ENCODE measurements at places on chromosomes 3 and 15.
A peak's percentile ranks its signal among the peaks of the same experiment; 100 is the strongest.

DNA sequence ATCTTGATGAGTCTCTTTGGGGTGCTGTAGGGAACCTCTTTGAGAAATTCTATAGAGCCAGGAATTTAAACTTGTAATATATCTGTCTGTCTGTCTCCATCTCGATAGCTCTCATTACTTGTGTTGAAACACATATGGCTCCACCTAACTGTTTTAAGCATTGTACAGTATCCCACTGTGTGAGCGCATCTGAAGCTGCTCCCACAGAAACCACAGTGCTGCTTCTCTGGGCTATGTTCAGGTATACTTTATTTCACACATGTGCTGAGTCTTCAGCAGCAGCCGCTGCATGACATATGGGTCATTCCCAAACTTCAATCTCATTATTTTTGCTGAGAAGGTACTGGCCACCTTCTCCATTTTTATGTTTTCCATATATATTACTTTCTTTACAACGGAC lies 63.9 kb downstream of the MCTP2 start:
- DNase-seq, result no peak

DNA sequence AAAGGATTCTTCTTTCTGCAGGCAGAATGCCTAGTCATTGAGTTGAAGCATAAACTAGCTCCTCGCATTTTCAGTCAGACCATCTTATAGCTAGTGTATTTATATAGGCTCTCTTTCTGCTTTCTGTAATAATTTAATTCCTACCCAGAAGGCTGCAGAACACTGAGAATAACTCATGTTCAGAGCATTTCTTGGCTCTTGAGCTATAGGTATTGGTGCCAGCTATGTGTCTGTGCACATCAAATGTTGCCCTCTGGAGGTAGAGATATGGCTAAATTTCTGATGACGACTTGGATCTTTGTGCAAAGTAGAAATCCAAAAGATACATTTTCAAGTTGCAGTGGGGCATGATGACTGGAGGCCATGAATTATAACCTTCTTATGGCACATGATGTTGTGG lies 336.2 kb upstream of the TPM1 start:
- no peak for DNase-seq

- no peak for DNase-seq
These were observed 51.1 kb downstream of the MORC1 start for GRCh38 chr3:109066864-109067263.

DNA sequence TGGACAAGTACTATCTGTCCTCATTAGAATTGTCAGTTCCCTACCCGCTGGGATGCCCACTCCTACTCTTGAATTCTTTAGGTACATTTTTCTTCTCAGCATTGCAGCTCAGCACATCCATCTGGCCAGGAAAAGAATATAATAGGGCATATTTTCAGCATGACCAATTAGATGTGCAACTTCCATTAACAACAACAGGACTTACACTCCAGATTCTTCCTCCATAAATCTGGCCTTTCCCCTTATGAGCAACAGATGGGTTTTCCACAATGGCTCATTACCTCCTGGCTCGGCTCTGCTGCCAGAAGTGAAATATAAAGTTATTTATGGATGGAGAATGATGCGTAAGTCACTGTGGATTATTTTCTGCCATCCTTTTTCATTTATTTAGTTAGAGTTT lies 443.8 kb upstream of the TGFBR2 start:
- peak; percentile 83 for DNase-seq

GRCh38 chr3:64551697-64552096 lies 136.1 kb downstream of the ADAMTS9 start:
- DNase-seq, result no peak

- peak; percentile 77 for DNase-seq
These were observed 3.0 kb upstream of the RHO start for GRCh38 chr3:129525341-129525968.

DNA sequence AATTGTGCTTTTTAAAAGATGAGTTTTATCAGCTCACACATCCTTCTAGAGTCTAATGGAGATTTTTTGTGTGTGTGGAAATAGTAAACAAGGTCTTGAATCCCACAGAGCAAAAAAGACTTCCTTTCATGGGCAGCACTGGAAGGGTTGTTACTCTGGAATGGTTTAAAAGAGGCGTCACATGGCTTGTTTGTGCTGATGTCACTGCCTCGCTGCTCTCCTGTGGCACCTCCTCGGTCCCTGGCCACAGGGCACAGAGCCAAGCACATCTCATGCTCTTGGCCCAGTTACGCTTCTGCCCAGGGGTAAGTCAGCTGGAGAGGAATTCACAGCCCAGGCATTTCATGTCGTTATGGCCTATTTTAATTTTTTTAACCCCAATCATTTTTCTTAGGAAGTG lies 53.2 kb downstream of the PGPEP1L start:
- DNase-seq, result peak; percentile 78

- DNase-seq, result no peak
These were observed 296.6 kb downstream of the SUCLG2 start for GRCh38 chr3:67357610-67358458.

DNA sequence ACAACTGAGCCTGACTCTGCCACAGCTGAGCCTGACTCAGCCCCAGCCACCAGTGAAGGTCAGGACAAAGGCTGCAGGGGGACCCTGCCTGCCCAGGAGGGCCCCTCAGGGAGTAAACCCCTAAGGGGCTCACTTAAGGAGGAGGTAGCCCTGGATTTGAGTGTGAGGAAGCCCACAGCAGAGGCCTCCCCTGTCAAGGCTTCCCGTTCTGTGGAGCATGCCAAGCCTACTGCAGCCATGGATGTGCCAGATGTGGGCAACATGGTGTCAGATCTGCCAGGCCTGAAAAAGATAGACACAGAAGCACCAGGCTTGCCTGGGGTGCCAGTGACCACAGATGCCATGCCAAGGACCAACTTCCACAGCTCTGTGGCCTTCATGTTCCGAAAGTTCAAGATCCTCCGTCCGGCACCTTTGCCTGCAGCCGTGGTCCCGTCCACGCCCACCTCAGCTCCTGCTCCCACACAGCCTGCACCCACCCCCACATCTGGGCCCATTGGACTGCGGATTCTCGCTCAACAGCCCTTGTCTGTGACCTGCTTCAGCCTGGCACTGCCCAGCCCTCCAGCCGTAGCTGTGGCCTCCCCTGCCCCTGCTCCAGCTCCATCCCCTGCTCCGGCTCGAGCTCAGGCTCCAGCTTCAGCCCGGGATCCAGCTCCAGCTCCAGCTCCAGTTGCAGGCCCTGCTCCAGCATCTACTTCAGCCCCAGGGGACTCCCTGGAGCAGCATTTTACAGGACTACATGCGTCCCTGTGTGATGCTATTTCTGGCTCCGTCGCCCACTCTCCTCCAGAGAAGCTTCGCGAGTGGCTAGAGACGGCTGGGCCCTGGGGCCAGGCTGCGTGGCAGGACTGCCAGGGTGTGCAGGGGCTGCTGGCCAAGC lies 6.2 kb downstream of the C15orf39 start:
- no peak for DNase-seq

- no peak for DNase-seq
These were observed 276.4 kb upstream of the TLE3 start for GRCh38 chr15:70374096-70374495.

- DNase-seq, result peak; percentile 89
These were observed 148.6 kb upstream of the NR2F2 start for GRCh38 chr15:96181873-96182301.

DNA sequence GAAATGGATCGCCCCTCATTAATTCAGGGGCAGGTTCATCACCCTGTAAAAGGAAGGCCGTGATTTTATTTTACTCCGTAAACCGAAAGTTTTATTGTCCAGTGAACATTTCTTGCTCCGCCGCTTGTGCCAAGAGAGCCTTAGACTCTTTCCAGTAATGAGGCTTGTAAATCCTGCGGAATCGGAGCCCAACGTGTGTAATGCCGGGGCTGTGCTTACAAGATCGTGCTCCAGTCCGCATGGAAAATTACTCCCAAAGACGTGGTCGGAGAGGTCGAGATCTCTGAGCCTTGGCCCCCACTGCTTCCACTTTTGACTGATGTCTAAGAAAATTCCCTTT lies 649 bp upstream of the PLOD2 start:
- peak; percentile 53 for DNase-seq

- no peak for DNase-seq
These were observed 63.3 kb downstream of the KLHL6 start for GRCh38 chr3:183491923-183492848.

- DNase-seq, result no peak
These were observed 49.2 kb upstream of the MAP3K13 start for GRCh38 chr3:185313693-185314246.

- no peak for DNase-seq
These were observed 16.0 kb upstream of the STAC start for GRCh38 chr3:36364260-36364659.

GRCh38 chr15:55222588-55222987 lies 25.8 kb upstream of the RSL24D1 start:
- no peak for DNase-seq

DNA sequence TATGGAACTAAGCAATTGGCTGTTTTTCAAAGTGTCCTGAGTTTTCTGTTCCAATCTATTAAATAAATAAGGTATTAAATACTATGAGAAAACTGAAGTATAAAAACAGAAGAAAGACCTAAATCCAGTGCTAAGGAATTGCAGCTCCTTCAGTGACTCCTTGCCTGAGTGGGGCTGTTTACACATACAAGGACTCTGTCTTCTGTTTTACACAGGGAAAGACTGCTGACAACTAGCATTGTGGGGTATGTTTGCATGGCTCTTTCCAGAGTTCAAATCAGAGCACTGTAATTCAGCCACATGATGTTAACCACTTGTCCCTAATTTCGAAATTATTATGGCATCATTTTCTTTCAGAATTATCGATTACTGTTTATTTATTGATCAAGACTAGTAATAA lies 31.3 kb upstream of the MEIS2 start:
- DNase-seq, result no peak

- no peak for DNase-seq
These were observed 137.3 kb downstream of the FEZF2 start for GRCh38 chr3:62236016-62236415.

DNA sequence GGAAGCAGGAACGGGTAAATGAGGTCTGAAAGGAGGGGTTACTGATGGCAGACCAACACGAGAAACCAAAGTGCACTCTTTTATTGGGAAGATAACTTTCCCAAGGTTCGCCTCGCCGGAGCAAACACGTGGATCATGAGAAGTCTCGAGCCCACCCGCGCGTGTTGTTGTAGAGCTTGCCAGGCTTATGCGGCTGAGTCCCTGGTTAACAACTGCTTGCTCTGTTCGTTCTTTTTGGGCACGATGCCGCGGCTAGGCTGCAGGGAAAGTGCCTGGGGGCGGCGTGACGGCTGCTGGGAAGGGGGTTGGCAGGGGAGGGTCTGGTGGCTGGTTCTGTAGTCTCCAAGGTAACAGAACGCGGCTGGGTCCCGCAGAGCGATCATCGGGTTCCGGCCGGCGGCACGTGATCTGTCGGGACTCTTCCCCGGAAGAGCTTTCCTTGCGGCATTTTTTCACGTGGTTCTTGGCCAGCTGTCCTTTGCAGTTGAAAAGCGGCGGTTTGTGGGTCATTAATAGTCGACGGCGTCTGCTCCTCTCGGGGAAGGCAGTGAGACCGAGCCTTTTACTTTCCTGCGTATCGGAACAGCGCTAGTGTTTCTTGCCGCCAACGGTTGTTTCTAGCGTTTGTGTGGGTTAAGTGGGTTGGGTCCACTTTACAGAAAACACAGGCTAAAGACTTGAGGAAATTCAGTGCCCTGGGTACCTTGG lies 1.5 kb downstream of the MGA start:
- DNase-seq, result peak; percentile 54

DNA sequence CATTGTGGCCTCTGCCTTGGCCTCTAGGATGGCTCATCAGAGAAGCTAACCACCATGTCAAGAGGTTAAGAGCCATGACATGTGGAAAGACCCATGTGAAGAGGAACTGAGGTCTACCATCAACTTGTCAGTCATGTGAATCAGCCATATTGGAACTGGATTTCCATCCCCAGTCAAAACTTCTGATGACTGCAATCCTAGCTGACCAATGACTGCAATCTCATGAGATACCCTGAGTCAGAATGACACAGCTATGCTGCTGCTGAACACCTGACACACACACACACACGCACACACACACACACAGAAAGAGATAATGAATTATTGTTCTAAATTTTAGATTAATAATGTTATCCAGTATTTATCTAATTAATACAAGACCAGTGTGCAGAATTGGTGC lies 337.5 kb upstream of the LMCD1 start:
- DNase-seq, result no peak

DNA sequence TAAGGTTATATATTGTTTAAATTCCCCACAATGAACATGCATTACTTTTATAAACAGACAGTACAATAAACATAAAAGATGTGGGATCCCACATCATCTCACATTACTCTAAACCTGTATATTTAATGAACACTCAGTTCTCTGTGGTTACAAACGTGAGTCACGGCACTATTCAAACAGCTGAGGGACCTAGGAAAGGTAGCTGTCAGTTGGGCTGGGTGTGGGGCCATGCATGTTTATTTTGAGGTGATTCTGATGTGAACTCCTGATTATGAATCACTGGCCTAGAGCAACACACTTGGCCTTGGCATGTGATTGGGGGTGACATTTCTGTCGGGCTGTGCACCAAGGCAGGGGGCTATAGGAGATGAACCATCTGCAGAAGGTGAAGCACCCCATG lies 147.6 kb upstream of the HACD2 start:
- DNase-seq, result no peak

DNA sequence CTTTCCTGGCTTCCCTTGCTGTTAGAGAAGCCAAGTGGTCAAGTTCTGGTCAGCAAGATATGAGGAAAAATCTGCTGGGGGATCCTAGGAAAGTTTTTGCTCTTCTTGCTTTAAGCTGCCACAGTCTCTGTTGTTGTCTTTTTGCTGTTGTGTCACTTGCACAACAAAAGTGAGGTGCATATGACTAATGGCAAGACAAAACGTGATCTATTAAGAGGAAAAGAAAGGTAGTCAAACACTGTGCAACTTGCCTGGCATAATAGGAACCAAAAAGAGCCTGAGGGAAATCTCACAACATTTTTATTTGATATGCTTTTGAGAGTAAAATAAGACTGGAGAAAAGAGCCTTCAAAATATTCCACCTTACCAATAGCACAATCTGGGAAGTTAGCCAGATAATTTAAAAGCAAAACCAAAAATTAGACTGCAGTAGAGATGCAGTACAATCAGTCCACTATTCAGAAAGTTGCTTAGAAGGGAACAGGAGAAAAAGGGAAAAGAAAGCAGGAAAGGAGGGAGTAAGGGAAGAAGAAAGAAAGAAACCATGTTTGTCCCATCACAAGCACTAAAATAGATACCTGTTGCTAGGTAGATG lies 110.0 kb upstream of the SLC4A7 start:
- no peak for DNase-seq

DNA sequence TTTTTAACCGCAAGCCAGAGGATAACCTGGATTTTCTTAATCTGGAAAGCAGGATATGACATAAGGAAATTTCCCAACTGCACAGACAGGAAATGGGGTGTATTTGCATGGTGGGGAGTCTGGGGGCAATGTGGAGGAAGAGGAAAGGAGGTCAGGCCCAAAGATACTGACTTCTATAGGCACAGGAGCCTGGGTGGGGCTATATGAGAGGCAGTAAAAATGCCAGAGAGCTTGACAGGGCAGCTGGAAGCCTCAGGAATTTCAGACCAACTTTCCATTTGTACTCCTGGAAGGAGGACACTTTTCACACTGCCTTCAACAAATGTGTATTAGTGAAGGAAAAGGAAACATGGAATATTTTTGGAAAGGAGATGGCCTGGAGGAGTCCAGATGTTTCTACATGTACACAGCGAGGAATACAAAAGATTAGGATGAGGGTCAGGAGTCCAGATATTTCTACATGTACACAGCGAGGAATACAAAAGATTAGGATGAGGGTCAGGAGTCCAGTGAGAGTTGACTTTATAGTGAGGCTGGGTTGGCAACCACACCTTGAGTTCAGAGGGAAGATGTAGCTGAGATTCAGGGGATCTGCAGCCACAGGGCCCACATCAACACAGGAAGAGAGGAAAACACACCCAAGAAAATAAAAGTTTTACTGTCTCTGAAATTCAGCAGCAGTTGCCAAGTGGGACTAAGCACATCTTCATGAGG lies 111.9 kb upstream of the PTPRG start:
- no peak for DNase-seq

Measured in stromal cell of bone marrow (primary cell).